IPS DF 6.9 (cell line): ENCODE measurements at places on chromosomes 16 and 17.

DNA sequence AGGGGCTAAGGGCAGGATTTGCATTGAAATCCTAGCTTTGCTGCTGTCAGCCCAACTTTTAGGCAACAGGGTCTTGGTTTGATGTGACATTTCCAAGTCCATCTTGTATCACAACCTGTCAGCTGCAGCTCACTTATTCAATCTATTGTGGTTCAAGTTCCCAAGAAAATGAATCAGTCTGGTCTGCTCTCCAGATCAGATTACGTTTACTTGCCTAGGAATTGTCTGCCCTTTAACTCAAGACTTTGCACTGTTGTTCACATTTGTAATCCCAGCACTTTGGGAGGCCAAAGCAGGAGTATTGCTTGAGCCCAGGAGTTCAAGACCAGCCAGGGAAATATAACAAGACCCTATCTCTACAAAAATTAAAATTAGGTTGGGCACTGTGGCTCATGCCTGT, 10.0 kb downstream of the STX4 start:
- H3K36me3 ChIP-seq = peaks cover 3% of the 10 kb centered on the region
- no peak overlapping the region for H3K4me3 ChIP-seq
- H3K27ac ChIP-seq = no peak overlapping the region
- H3K27me3 ChIP-seq = no peaks in the 10 kb centered on the region
- no peaks in the 10 kb centered on the region for H3K4me1 ChIP-seq
- no peak for DNase-seq

GRCh38 chr17:41664587-41665565, 23.8 kb upstream of the EIF1 start:
- H3K36me3 ChIP-seq = no peaks in the 10 kb centered on the region
- DNase-seq = no peak

- H3K27me3 ChIP-seq = no peaks in the 10 kb centered on the region
- no peaks in the 10 kb centered on the region for H3K36me3 ChIP-seq
- no peak overlapping the region for H3K27ac ChIP-seq
- no peak overlapping the region for H3K4me3 ChIP-seq
Observed at GRCh38 chr16:46427340-46428107, 193.7 kb downstream of the SHCBP1 start.

DNA sequence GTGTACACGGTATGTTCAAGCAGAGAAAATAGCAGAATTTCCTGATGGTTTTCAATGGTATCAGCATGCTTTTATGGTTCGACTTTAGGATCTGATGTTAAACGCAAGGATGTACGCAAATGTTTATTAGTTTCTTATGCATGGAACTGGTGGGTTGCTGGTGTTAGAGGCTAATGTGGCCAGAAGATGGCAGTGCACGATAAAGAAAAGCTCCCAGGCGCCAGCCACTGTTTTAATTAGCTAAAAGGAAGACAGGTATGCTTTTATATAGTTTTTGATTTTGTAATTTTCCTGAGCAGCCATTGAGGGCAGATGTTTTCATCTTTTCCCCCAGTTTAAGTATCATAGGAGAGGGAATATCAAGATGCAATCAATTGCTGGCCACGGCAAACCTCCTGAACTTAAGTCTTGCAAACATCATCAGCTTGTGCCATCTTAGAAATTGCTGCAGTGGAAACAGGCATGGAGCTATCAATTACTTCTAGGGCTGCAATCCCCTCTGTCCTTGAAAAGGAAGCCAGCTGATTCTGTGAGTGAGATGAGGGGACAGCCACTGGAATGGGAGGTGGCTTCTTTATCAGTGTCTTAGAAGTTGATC, 648.5 kb upstream of the RBFOX1 start:
- DNase-seq = peak; percentile 5
- H3K4me3 ChIP-seq = no peak overlapping the region
- H3K4me1 ChIP-seq = no peaks in the 10 kb centered on the region
- H3K27me3 ChIP-seq = no peaks in the 10 kb centered on the region

GRCh38 chr16:2475413-2476344, 752 bp downstream of the TBC1D24 start:
- DNase-seq = no peak
- peaks cover 7% of the 10 kb centered on the region; the same call in 1 of the 2 replicates for H3K27me3 ChIP-seq
- peak overlapping the region; percentile 74 for H3K4me3 ChIP-seq
- H3K4me1 ChIP-seq = peaks cover 7% of the 10 kb centered on the region
- no peak overlapping the region for H3K27ac ChIP-seq

GRCh38 chr17:8739097-8739496, 5.5 kb downstream of the CCDC42 start:
- peak; percentile 63 for DNase-seq
- no peaks in the 10 kb centered on the region for H3K36me3 ChIP-seq
- no peak overlapping the region for H3K4me3 ChIP-seq
- H3K27me3 ChIP-seq = no peaks in the 10 kb centered on the region

DNA sequence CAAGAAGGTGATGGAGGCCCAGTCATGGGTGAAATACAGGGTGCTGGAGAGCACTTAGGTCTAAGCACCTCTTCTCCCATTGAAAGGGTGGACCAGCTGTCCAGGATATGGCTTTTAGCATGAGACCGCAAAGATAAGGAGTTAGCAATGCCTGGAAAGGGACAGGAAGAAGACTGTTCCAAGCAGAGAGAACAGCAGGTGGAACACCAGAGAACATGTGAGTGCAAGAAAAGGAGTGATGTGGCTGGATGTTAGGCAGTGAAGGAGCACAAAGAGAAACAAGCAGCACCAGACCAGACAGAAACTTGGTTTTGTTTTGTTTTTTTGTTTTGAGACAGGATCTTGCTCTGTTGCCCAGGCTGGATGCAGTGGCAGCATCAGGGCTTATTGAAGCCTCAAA, 45.4 kb upstream of the CCL1 start:
- H3K4me1 ChIP-seq = peaks cover under 1% of the 10 kb centered on the region; the same call in 1 of the 2 replicates
- H3K27ac ChIP-seq = no peak overlapping the region
- no peaks in the 10 kb centered on the region for H3K36me3 ChIP-seq
- H3K27me3 ChIP-seq = no peaks in the 10 kb centered on the region; the same call in 1 of the 2 replicates

DNA sequence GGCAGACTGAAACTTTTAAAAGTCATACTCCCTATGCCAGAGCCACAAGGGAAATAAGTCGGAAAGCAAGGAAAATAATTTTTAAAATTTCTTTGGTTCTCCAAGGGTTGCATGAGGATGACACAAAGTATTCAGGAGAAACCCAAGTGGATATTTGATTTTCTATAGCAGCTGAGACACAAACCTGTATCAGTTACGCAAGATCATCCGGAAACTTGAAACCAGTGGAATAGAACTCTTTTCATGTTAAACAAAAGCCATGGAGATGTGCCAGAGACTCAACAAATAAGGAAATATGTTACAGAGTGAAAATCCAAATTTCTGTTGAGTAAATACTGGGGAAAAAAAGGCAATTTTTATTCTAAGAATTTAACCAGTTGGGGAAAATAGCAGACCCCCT, 294.7 kb downstream of the KIF2B start:
- no peaks in the 10 kb centered on the region for H3K4me1 ChIP-seq
- DNase-seq = no peak
- no peaks in the 10 kb centered on the region for H3K36me3 ChIP-seq

- no peak for DNase-seq
- H3K4me1 ChIP-seq = no peaks in the 10 kb centered on the region
- H3K27me3 ChIP-seq = no peaks in the 10 kb centered on the region
- H3K36me3 ChIP-seq = no peaks in the 10 kb centered on the region
Observed at GRCh38 chr17:73879987-73880386, 235.7 kb upstream of the SDK2 start.
